ENCODE measurements at places on chromosomes 12 and 14. TPM values are rescaled to one million over a fixed set of nuclear protein-coding genes. Genes with fewer than 3 reads are reported as not detected.

The SPIC gene
- not detected for total RNA-seq

- no peak for DNase-seq
These were observed 151.0 kb downstream of the SRGAP1 start for GRCh38 chr12:63995512-63995911.

DNA sequence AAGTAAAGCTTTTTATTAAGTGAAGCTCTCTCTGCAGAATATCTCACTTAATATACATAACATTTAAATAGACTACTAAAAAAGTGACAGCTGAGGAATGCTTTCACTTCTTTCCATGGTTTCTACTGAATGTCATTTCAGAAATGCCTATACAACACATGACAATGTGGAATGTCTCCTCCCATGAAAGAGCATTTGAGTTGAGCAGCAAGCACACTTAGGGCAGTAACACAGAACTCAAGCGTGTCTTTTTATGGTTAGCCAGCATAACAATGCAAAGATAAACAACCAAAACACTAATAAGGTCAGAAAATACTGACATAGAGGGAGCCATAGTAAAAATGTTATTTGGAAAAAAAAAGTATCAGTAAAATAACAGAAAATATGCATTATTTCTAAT is 9.4 kb downstream of the PPP1R12A start:
- no peak for DNase-seq

- peak; percentile 34 for DNase-seq
These were observed 314.3 kb upstream of the OR4E1 start for GRCh38 chr14:21987937-21988336.

DNA sequence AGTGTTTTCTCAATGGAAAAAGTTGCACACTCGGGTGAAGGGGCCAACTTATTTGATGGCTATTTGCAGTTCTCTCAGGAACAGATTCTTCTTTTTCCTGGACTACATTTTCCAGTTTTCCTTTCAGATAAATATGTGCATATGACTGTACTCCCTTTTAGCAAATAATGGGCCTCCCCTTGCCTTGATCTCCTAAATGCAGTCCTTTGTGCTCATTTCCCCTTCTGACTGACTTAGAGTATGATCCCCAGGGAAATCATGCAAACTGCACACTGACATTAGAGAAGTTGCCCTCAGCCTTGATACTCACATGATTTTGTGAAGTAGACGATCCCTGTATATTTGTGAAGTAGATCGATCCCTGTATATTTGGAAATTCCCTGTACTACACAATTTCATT is 492.9 kb upstream of the NOVA1 start:
- DNase-seq: no peak

DNA sequence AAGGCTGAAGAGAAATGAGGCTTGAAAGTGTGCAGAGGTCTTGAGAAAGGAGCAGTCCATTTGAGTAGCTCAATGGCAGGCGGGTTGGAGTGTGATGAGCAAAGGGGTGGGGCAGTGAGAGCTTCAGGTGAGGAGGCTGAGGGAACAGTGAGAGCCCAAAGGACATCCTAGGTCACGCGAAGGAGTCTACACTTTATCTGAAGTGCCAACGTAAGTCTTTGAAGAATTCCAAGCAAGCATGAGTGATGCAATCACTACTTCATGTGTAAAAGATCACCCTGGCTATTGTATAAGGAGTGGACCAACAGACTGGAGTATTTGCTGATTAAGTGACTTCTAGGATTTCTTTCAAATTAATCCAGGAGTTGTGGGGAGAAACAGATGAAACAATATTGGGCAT is 159.9 kb upstream of the HIF1A start:
- DNase-seq: no peak

The GPD1 gene
- 1.0 TPM for total RNA-seq
